Activated naive CD4-positive, alpha-beta T cell treated with Interleukin-2 at 50 U/mL for 16 hours (primary cell): ENCODE measurements at places on chromosomes 1 and 21.

DNA sequence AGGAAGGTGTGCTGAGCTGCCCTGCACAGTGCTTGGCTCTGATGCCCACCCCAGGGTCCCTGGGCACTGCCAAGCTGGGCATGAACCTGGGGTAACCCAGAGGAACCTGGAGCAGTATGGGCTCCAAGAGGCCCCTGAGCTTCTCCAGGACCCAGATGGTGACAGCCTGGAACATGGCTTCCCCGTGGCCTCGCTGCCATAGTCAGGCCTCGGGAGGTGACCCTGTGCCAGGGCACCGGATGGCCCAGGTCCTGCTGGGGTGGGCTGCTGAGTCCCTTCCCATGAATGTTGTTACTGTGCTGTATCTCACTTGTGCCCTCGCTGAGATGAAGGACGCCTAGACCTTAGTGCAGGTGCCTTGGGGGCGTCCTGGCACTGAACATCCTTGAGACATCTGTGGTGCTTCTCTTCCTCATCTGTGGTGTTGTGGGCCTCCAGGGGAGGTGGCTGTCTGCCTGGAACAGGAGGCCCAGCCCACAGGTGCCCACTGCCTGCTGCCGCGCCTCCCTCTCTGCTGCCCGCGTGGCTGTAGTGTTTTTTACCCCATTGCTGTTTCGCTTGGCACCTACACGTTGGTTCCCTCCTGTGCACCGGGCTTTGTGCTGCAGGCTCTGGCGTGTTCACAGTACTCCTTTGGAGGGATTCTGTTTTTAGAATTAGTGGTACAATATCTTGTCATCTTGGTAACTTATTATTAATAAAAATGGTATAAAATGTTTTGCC is 160.3 kb downstream of the PCBP3 start:
- no peak for DNase-seq

GRCh38 chr1:103948526-103948925 is 198.8 kb downstream of the AMY1C start:
- no peak for DNase-seq

- no peak for DNase-seq
Measured at GRCh38 chr21:42219606-42220137, 732 bp downstream of the ABCG1 start.

- DNase-seq, result no peak
Measured at GRCh38 chr1:1752636-1753606, 25.3 kb downstream of the NADK start.

DNA sequence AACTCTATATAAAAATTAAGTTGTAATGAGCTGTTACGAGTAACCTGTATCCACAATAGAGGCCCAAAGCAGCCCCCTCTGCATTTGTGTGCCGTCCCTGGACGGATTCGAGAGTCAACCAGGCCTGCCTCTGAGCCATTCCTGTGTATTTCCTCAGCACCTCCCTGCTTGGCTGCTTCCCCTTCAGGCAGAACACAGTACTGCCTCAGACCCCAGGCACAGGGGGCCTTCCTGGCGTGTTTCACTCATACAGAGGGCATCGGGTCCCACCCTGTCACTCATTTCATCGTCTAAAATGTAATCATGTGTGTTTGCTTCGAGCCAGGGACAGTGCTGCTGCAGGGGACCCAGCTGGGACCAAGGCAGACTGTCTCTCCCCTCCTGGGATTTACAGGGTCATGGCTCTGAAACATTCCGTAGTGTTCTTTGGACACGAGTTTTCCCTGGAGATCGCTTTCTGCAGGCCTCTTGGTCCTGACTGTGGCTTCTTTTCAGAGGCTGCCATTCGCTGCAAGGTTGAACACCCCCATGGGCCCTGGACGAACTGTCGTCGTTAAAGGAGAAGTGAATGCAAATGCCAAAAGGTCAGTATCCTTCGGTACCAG is 19.4 kb downstream of the LGALS8 start:
- DNase-seq, result no peak

DNA sequence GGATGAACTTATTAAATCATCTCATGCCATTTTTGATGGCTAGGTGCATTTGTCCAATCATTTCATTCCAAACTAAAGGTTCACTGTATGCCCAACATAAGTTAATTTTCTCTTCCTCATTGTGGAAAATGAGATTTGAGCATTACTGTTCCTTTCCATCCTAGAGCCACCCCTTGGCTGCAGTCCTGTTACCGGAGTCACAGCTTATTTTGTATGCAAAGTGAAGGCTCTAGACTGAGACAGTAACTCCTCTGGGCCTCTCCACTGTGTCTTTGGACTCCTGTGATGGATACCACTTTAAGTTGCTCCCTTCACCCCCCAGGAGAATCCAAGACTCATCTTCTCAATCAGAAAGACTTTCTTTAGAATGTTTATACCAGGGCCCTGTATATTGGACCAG is 59.7 kb downstream of the FGGY start:
- DNase-seq, result no peak

DNA sequence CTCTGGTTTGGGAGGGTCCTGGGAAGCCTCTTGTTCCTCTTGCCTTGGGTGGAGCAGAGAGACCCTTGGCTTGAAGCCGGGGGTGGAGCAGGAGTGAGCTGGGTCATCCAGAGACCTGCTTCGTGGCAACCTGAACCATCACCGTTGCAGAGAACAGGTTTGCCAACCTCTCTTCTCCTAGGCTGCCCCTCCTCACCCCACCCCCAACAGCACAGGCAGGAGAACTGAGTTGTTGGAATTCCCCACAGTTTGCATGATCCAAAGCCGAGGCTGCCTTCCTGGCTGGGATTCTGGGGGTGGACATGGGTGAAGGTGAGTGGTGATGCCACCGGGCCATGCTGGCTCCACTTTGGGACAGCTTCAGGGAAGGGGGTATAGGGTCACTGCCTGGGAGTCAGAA is 2.2 kb downstream of the WNT4 start:
- DNase-seq, result no peak

DNA sequence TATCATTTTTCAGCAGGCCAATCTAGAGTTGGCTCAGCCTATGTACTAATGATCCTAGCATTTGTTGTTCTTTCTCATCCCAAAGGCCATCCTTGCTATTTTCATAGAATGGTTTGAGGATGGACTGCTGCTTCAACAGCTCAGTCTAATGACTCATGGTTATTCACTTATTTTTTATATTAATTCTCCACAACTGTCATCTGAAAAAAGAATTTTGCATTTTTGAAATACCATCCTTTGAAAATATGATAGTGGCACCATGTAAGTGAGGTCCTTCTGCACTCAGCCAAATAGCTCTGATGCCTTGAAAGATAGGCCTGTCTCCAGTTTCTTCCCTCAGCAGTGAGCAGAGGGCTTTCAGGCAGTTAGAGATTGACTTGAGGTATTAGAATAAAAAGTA is 377.5 kb downstream of the LMO4 start:
- DNase-seq, result no peak

GRCh38 chr1:119718972-119719371 is 7.2 kb downstream of the PHGDH start:
- DNase-seq, result no peak

- no peak for DNase-seq
Measured at GRCh38 chr1:167423684-167424619, 94.4 kb downstream of the CD247 start.

- DNase-seq, result no peak
Measured at GRCh38 chr1:17273096-17273495, 24.2 kb downstream of the PADI3 start.

- DNase-seq, result peak; percentile 43
Measured at GRCh38 chr1:67159233-67159632, 7.0 kb upstream of the IL23R start.

DNA sequence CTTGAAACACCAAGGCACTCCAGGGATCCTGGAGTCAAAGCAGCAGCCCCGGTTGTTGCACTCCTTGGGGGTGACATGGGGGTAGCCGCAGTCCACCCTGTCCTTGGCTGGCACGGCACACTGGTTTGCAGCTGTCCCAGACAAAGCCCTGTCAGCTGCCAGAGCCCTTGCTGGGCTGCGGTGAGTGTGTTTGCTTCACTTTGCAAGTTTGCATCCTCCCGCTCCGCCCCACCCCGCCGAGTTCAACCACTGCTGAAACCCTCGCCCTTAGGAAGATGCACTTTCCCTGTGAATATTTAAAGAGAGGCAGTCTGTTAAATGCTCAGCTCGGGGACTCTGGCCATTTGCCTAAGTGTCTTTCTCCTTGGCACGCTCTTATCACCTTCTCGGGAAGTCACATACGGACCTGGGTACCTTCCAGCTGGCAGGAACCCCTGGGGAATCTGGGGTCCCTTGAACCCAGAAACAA is 1.7 kb downstream of the TFF3 start:
- DNase-seq, result no peak

- no peak for DNase-seq
Measured at GRCh38 chr1:198798923-198799386, 160.1 kb downstream of the PTPRC start.

GRCh38 chr1:47191940-47192457 is 2.2 kb upstream of the PDZK1IP1 start:
- no peak for DNase-seq
